ENCODE measurements at places on chromosomes 13 and 19. TPM values are rescaled to one million over a fixed set of nuclear protein-coding genes. Genes with fewer than 3 reads are reported as not detected.

The TUBA3C gene
- total RNA-seq = not detected

The MAP2K2 gene
- 221 TPM for total RNA-seq

The OR10H1 gene
- total RNA-seq = 0.06 TPM

The COX7A1 gene
- total RNA-seq = 6.0 TPM

The PTPRS gene
- 7.2 TPM for total RNA-seq

The ZNF546 gene
- 2.3 TPM for total RNA-seq

The CACNA1A gene
- total RNA-seq = 2.3 TPM

The GPR12 gene
- total RNA-seq = not detected

- DNase-seq = no peak
Measured at GRCh38 chr13:25171517-25172302, at the start of gene AMER2. AMER2 (minus strand) TSS chr13:25172288; CDS start chr13:25171619, 669 bp downstream.

GRCh38 chr13:30108913-30109237 is 198.5 kb downstream of the KATNAL1 start:
- peak; percentile 90 for DNase-seq

DNA sequence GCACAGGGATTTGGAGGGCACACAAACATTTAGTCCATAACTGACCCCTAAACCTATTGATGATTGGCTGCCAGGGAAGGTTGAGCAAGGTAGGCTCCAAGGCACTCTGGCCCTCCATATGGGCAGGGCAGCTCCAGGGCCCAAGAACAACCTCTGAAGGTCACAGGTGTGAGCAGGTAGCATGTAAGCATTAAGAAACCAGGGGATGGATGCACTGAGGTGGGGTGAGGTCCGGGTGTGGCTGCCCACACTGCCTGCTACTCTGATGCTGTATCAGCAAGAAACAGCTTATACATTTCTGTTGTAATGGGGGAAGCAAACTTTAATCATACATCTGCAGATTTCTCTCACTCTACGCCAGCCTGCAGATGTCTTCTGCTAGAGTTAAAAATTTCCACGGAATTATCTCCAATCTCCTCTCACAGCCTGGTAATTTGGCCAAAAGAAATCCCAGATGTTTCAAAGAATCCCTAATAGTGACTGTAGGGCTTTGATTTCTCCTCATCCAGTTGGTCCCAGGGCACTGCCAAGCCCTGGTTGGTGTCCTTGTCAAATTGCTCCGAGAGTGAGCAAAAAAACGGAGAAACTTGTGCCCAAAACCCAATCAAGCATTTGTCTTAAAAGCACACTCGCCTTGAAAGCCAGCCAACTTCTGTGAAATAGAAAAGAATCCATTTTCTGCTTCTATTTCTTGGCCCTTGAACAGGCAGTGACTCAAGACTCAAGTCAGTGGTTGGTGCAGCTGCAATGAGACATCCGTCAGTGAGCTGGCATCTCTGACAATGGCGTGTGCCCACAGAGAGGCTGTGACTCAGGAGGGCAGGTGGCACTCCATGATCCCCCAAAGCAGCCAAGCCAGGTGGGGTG is 72.5 kb upstream of the MRI1 start:
- no peak for DNase-seq

GRCh38 chr19:3642987-3643673 is 16.5 kb upstream of the CACTIN start:
- DNase-seq = no peak

DNA sequence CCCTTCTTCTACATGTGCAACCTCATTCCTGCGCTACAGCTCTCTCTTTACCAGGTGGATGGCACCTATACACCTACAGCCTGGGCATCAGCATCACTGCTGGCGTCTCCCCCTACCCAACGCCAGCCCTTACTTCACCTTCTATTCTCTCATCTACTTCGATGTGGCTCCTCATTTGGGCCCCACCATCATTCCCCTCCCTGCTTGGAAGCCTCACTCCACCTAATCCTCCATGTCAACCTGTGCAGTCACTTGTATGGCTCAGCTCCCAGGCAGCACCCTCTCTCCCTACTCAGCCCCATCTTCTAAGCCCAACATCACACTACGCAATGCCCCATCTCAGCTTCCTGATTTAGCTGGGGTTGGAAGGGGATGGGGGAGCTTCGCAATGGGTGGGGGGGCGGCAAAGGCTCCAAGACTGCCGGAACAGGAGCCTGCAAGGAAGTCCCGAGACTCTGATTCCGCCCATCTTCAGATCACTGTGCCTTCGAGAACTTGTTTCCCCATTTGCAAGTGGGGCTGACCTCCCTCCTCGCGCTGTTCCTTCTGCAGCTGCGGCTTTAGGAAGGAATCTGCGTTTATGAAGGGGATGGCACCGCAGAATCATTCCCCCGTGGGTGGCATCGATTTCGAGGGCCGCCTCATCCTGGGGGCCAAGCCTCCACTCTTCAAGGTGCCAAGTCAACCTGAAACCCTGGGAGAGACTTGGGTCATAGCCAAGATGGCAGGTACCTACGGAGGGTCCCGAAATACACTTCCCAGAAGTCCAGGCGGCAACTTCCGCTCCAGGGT is 913 bp downstream of the MZF1 start:
- no peak for DNase-seq

DNA sequence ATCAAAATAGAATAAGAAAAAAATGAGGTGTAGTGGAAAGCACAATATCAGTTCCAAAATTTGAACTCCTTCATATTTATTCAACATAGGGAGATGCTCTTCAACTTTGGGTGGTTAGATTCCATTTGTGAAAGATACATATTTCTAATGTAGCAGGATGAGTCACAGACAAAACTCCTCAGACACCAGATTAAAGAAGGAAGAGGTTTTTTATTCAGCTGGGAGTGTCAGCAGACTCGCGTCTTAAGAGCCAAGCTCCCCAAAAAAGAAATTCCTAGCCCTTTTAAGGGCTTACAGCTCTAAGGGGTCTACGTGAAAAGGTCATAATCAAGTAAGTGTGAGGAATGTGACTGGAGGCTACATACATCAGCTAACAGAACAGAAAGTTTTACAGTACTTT is 6.8 kb upstream of the ZNF765 start:
- DNase-seq = no peak

DNA sequence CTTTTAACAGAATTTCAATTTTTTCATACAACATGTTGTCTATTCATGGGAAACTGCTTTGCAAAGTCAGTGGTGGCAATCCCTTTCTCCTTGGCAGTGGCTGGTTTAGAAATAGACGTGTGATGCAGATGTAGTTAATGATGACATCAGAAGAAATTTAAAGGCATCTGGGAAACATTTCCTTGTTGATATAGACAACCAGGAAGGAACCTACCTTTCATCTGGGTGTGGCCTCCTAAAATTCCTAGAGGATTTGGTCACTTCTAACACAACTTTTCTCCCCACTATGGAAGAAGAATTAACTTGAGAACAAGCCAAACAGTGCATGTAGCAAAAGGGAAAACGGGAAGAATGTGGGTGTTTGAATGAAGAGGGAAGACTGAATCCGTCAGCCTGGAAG is 102.8 kb downstream of the EFNB2 start:
- no peak for DNase-seq

GRCh38 chr13:100394005-100394695 is 194.4 kb downstream of the GGACT start:
- DNase-seq = no peak

DNA sequence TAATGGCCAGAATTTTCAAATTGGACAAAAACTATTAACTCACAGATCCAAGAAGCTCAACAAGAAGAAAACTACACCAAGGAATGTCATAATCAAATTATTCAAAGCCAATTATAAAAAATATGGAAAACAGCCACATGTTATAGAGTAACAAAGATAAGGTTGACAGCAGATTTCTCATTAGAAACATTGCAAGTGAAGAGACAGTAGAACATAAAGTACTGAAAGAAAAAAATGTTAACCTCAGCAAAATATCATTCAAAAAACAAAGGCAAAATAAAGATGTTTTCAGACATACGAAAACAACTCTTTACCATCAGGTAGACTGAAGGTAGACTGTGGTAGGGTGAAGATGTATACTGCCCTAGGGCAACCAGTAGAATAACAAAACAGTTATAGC is 83.4 kb downstream of the KCNRG start:
- no peak for DNase-seq

DNA sequence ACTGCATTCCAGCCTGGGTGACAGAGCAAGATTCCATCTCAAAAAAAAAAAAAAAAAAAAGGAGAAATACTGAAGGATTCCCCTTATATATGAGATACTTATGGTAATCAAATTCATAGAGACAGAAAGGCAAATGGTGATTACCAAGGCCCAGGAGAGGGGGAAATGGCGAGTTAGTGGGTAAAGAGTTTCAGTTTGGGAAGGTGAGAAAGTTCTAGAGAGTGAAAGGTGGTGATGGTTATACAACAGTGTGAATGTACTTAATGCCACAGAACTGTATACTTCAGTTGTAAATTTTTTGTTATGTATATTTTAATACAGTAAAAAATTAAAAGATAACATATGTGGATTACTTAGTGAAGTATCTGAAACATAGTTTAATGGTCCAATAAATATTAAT is 90.2 kb downstream of the DHRS12 start:
- no peak for DNase-seq

- no peak for DNase-seq
Measured at GRCh38 chr13:33168321-33168960, 117.1 kb downstream of the STARD13 start.

- DNase-seq = no peak
Measured at GRCh38 chr13:98446234-98446621, 130.7 kb downstream of the STK24 start.

DNA sequence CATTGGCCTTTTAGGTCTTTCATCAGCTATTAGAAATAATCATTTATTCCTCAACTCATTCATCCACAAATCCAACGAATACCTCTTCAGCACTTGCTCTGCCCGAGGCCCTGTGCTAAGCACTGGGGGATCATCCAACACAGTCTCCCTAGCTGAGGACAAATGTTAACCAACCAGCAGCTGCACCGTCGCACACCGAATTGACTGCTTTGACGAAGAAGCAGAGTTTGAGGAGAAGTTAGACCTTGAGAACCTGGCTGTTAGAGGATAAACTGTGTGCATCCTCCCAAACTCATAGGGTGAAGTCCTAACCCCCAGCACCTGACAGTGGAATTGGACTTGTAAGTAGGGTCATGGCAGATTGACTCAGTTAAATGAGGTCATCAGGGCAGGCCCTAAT is 170.9 kb downstream of the USP12 start:
- no peak for DNase-seq

DNA sequence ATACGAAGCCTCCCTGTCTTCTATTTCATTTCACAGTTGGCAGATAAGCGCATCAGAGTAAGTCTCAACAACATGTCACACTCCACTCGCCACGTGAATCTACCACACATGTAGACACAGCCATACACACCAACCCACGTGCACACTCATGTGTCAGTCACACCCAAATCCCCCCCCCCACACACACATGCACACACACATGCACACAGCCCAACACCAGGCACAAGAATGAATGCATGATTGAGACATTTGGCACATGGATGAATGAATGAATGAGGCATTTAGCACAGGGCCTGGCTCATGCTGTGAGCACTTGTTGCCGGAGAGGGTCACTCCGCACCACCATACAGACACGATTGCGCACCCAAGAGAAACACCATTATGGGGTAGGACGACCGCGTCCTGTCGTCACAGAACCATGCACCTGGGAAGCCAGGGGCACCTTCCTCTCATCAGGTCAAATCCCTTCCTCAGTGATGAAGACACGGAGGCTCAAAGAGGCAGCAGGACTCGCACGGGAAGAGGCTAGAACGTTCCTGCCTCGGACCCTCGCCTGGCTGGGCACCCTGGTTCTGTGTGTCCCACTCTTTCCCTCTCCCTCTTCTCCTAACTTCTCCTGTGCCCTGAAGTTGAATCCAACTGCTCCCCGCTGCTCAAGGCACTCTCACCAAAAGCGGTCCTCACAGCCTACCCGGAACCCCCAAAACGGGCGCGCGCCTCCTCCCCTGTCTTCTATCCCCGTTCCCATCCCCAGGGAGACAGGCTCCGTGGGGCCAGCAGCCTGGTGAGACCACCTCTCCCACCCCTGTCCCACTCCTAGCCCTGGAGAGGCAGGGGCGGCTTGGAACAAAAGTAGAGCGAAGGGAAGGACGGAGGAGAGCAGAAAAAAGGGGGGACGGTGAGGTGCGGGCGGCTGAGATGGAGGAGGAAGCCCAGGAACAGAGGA is 1.3 kb downstream of the MEIS3 start:
- DNase-seq = no peak

- no peak for DNase-seq
Measured at GRCh38 chr19:41112728-41113290, 1.4 kb upstream of the CYP2F1 start.

DNA sequence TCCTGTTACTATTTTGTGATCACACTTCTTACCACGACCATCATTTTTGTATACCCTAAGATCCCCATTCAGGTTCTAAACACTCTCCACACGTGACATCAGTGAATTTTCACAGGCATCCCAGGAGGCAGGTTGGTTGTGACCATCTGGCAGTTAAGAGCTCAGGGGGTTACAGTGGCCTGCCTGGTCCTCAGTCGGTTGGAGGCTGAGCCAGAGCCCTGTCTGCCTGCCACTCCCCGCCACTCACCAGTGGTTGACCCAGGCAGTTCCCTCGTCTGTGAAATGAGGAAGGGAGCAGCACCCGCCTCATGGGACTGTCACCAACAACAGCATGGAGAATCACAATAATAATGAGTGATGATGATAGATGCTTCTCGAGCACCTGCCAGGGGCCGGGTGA is 36.4 kb upstream of the EHD2 start:
- DNase-seq = no peak

DNA sequence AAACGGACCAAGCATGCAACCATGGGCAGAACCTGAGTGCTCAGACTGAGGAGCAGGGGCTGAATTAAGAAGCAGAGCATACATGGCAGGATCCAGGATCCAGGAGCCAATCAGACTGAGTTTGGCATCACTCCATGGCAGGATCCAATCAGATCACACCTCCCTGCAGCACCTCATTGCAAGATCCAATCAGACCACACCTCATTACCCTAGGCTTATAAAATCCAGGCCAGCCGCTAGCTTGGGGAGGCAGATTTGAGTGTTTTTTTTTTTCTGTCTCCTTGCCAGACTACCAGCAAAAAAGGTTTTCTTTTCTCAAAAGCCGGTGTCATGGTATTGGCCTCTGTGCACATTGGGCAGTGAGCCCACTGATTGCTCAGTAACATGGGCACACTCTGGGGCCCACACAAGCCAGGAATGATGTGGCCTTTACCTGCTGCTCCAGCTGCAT is 127.9 kb upstream of the GJB6 start:
- DNase-seq = no peak

DNA sequence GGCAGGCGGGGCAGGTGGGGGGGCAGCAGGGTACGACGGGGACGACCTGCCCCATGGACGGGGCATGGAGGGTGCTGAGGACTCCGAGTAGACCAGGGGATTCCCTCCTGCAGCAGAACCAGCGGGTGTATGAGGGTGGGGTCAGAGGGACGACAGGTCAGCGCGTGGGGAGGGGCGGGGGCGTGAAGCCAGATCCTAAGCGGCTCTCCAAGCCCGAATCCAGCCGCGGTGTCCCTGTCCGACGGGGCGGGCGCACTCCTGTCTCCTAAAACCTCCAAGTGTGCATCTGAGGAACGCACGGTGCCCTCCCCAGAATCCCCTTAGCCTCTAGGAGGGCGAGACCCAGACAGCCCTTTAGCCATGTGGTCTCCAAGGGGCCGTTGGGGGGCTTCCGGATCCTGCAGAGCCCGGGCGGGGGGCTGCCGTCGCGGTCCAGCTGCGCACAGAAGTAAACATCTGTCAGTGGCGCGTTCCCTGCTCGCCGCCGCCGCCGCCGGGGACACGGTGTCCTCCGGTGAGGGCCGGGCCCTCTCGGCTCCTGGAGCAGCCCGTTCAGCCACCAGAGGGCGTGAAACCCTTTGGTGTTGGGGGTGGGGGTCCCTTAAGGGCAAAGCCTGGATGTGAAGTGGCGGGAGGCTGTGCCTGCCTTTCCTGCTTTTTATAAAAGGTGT is 730 bp downstream of the NRTN start:
- peak; percentile 81 for DNase-seq

GRCh38 chr13:77584106-77584505 is 48.6 kb downstream of the SCEL start:
- DNase-seq = no peak
